ENCODE measurements at places on chromosomes 16 and 17.

DNA sequence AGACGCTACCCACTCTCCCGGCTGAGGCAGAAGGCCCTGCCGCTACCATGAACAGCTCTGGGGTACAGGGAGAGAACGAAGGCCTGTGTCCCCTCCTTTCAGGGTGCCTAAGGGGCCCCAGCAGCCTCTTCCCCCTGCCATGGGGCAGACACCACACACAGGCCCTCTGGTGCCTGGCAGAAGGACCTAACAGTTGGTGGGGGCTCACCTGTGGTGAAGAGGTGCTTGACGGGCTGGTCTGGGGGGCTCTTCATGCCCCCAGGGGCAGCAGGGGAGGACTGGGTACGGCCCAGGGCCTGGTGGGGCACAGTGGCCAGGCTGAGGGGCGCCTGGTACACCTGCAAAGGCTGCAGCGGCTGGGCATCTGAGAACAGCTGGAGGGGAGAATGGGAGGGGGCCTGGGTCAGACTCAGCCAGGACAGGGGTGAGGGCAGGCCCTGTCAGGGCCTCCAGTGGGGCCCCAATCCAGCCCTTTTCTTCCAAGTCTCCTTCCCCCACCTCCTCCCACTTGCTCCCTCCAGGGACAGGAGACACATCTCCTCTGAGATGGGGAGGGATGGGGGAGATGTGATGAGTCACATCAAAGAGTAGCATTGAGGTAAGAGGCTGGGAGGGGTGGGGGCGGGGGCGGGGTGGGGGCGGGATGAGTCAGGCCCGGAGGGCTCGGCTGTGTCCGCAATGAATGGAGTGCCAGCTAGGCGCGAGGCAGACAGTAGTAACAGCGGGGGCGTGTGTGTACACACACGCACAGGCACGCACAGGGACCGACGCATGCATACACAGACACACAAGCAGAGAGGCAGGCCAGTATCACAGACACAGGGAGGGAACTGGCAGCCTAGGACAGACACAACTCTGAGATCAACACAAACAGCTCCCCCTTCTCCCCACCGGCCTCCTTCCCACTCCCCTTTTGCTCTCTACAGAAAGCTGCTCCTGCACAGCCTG, 16.1 kb downstream of the G6PC3 start:
- DNase-seq = peak; percentile 37

DNA sequence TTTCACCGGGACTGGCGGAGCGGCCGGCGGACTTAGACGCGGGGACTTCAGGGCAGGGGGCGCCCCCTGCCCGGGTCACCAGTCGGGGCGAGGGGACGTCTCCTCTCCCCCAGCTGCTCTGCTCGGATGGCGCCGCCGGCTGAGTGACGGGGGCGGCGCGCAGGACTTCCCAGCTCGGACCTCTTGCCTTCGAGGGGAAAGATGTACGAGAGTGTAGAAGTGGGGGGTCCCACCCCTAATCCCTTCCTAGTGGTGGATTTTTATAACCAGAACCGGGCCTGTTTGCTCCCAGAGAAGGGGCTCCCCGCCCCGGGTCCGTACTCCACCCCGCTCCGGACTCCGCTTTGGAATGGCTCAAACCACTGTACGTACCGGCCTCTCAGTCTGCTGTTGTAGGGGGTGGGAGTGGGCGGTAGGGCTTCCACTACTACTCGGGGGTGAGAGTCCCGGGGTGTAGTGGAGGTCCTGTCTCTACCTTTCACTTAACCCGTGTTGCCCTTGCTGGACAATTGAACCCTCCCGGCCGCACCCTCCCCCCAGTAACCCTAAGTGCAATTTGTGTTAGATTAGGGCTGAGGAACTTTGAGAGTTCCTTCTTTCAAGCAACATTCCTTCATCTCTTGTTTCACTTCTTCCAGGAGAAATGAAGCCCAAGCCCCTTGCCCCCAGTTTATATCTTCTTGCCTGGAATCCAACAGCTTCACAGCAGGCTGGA, 21.9 kb downstream of the GJD3 start:
- DNase-seq = no peak

DNA sequence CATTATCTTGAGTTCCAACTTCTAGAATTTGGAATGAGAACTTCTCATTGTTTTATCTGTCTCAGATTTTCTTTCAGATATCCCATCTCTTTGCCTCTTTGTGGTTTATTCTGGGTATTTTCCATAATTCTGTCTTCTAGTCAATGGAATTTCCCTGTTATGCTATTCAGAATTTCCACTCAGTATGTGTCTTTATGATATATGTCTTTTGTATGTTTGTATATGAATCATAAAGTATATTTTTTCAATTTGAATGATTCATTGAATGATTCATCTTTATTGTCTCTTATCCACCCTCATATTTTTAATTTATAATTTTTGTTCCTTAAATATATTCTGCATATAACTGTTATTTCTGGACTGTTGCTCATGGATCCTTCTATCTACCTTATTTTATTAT, 729.7 kb upstream of the GOT2 start:
- DNase-seq = no peak

- no peak for DNase-seq
These were observed 4.8 kb upstream of the GLG1 start for GRCh38 chr16:74611721-74612120.

- DNase-seq = no peak
These were observed 44.4 kb upstream of the ATP2A3 start for GRCh38 chr17:4008441-4009185.

DNA sequence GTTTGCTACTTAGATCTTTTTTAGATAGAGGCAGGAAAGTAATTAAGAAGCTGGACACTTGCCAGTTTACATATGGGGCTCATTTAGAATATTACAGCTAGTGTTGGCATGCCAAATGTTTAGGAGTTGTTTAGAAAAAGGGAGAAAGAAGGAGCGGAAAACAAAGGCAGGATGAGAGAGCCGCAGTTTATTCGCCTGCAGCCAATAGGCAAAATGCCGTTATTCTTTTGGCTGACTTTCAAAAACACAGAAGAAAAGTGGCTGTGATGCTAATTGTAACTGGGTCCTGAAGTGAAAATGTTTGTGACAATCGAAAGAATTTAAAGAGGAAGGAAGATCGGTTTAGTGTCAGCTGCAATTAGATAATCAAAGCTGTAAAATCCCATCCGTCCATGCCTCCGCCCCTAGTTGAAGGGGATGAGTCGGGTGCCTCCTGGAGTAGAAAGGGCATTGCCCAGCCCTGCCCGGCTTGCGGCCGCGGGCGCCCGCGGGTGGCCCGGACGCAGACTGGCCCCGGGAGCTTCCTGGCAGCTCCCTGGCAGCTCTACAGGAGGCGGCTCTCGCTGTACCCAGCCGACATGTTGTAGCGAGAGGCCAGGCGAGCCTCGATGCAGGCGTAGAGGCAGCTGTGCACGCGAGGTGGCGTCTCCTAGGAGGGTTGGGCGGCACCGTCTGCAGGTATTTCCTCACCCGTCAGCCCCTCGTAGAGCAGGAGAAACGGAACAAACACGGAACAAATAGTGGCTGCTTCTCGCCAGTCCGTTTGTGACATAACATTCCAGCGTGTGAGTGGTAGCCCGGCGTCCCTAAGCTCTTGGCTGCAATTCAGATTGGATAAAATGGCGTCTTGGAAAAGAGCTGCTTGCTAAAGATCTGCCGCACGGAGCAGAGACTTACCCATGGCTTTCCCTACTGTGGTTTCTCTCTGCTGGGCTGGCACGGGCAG, 82.2 kb downstream of the TNRC6C start:
- DNase-seq = peak; percentile 28

GRCh38 chr16:78415013-78415412, 315.6 kb downstream of the WWOX start:
- no peak for DNase-seq

GRCh38 chr17:8518326-8518725, 82.6 kb downstream of the NDEL1 start:
- no peak for DNase-seq

GRCh38 chr17:19507775-19508576, 25.7 kb upstream of the SLC47A1 start:
- peak; percentile 67 for DNase-seq

DNA sequence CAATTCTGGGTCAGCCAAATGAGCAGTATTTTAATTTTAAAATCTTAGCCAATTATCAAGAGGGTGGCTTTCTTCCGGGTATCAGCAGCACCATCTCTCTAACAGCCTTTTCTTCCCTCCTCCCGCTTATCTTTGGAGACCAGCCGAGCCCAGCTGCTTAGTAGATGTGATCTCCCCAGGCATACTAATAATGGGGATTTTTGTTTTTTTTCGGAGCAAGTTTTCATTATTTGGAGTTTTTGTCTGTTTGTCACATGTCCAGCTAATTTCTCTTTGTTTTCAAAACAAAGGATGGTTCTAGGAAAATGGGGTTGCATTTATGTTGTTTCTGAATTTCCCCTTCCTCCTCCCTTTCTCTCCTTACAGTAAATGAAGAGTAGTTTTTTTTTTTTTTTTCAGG, 170.5 kb upstream of the MPHOSPH6 start:
- DNase-seq = no peak

GRCh38 chr16:7227229-7227721, 105.4 kb upstream of the RBFOX1 start:
- no peak for DNase-seq

GRCh38 chr17:77756846-77757560, 201.5 kb upstream of the TNRC6C start:
- DNase-seq = no peak

DNA sequence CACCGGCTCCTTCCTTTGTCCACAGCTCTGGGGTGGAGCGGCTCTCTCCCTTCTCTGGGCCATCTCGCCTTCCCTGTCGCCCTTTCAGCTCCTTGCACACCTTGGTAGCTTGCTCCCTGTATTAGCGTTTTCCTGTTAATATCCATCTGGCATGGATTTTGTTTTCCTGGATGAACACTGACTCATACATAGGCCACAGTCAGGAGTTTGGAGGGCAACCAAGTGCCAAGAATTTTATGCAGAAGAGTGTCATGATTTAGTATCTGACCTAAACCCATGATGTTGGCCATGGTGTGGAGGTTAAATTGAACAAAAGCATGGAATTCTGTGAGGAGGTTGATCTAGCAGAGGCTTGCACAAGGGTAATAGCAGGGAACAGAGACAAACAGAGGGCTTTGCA, 180.9 kb downstream of the AIPL1 start:
- DNase-seq = peak; percentile 90

- DNase-seq = no peak
These were observed 126.1 kb upstream of the PLCG2 start for GRCh38 chr16:81652798-81653505.

GRCh38 chr16:62177351-62178203, 141.3 kb upstream of the CDH8 start:
- no peak for DNase-seq

DNA sequence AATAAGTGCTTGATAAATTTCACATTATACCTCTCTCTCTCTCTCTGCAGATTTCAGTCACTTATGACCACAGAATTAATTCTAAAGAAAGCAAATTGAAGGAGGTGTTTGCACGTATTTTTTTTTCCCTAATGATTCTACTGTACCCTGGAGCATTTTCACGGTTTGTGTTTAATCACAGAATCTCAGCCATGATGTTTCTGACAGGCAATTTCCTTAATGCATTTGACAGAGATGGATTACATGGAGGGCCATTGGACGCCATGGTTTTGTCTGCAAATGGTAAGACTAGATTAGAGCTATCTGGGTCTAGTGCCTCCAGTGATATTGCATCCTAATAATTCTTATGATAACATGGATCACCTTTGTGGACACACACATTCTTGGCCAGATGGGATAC, 147.5 kb upstream of the RBFOX1 start:
- DNase-seq = no peak

GRCh38 chr17:11719856-11720255, 121.6 kb downstream of the DNAH9 start:
- no peak for DNase-seq

DNA sequence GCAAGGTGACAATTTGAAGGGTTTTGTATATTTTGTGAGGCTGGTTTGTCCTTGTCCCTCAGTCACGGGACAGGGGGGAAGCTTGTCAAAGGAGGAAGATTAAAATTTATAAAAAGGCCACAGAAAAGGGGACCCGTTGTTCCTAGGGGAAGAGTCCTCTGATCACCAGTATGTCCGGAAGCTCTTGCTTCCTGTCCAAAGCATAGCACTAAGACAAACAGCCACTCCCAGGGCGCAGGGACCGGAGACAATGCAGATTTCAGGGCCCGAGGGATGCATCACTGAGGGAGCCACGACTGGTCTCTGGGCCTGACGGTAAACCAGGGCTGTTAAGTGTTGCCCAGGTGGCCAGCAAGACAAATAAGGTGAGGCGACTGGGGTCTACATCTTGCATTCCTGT, 95.2 kb downstream of the MAF start:
- no peak for DNase-seq

GRCh38 chr17:10116753-10117420, 81.5 kb downstream of the GAS7 start:
- no peak for DNase-seq

- DNase-seq = no peak
These were observed 25.9 kb downstream of the AMFR start for GRCh38 chr16:56399486-56399885.

DNA sequence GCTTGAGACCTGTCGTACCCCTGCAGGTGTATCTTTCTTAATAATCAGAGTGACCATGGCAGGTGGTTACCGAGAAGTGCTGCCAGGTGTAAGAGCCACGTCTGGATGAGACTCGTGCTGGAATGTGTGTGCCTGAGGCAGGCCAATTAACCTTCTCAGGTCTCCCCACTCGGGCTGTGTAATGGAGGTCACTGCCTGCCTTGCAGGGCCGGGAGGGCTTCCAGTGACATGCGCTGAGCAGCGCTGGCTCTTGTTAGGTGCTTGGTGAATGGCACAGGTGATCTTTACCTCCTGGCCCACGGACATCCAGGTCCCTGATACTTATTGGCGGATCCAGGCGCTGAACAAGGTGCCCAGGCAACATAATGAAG, 4.6 kb upstream of the GSE1 start:
- DNase-seq = no peak

- DNase-seq = no peak
These were observed at the start of gene SLC13A5 for GRCh38 chr17:6713130-6713917. TSS of gene SLC13A5 (minus strand) at chr17:6713369. CDS start at chr17:6713333, 36 bp downstream.

GRCh38 chr17:2883544-2884213, 87.4 kb downstream of the RAP1GAP2 start:
- DNase-seq = no peak

GRCh38 chr17:40069751-40070708, 7.3 kb downstream of the THRA start:
- no peak for DNase-seq

DNA sequence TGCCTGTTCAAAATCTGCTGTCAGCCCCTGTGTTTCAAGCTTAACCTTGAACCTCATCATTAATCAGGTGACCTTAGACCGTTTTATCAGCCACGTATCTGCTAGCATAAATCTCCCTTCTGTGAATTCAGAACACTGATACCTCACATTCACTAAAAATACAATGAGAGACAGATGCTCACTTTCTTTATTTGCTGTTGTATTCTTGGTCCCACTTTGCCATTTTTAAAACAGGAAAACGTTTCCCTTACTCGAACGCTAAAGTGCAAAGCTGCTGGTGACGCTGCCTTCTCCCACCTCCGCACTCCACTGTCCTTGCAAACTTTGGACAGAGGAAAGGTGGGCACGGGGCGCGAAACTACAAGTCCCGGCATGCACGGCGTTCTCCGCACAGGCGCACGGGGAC, 220 bp upstream of the ARHGAP44 start:
- no peak for DNase-seq

- DNase-seq = no peak
These were observed 4.8 kb upstream of the VAC14 start for GRCh38 chr16:70805787-70806186.

GRCh38 chr17:81740395-81740961, 28.4 kb downstream of the SLC25A10 start:
- no peak for DNase-seq

GRCh38 chr16:85240982-85241924, 129.0 kb upstream of the CIBAR2 start:
- DNase-seq = no peak

All from retinal pigment epithelial cell (primary cell).